Left cardiac atrium (tissue), 4 donors: ENCODE measurements at places on chromosomes 3 and 15. TPM values are rescaled to one million over a fixed set of nuclear protein-coding genes. Genes with fewer than 3 reads are reported as not detected.

The RPS17 gene
- 888 TPM for total RNA-seq

The SCAP gene
- 41.5 TPM for total RNA-seq

The PRRT3 gene
- 1.4 TPM for total RNA-seq

The HTR3C gene
- total RNA-seq: not detected

The SYNPR gene
- total RNA-seq: 10.4 TPM

The GFM1 gene
- total RNA-seq: 50.9 TPM

The POPDC2 gene
- total RNA-seq: 383 TPM

The LDHAL6B gene
- not detected for total RNA-seq

The SEMA6D gene
- total RNA-seq: 12.5 TPM

The GOLGA8H gene
- total RNA-seq: 0.18 TPM

The SAXO2 gene
- total RNA-seq: 3.1 TPM

The LRRIQ4 gene
- not detected for total RNA-seq

The AHSG gene
- total RNA-seq: 0.15 TPM
